ENCODE measurements at places on chromosomes 16 and 17.

- no peak for DNase-seq
Observed at GRCh38 chr17:66487121-66487520, 184.7 kb downstream of the PRKCA start.

DNA sequence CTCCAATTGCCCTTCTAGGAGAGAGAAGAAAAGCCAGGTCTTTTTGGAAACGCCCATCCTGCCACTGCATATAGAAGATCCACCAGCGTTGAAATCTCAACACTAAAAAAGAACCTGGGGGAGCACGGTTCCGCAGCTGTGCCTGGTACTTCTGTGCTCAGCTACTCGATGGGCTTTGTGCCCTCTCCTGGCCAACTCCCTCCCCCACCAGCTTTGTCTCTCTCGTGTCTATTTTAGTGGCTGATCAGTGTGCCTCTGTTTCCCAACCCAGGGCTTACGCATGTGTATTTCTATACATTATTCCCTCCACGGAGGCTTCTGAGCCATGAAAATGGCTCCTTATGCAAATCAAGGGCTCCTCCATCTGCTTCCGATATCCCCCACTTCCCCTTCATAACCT lies 83.5 kb downstream of the RBFOX3 start:
- no peak for DNase-seq

DNA sequence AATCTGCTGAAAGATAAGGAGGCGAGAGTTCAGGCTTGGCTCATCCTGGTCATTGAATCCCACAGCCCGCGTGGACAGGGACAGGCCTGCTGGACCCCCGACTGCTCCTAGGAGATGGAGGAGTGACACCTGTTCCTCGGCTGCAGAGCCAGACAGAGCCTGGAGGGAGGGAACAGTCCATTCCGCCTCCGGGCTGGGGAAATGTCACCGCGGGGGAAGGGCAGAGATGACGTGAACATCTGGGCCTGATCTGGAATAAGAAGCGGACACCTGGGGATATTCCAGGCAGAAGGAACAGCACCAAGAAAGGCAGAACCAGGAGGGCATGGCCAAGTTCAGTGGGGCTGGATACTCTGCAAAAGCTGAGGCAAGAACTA lies 1.5 kb downstream of the ZNF747 start:
- no peak for DNase-seq

- peak; percentile 21 for DNase-seq
Observed at GRCh38 chr17:78717431-78717980, 64.6 kb downstream of the CYTH1 start.

GRCh38 chr17:78154903-78155811 lies 9.0 kb downstream of the C17orf99 start:
- DNase-seq, result peak; percentile 8

- DNase-seq, result no peak
Observed at GRCh38 chr16:17828012-17828411, 357.3 kb upstream of the XYLT1 start.

DNA sequence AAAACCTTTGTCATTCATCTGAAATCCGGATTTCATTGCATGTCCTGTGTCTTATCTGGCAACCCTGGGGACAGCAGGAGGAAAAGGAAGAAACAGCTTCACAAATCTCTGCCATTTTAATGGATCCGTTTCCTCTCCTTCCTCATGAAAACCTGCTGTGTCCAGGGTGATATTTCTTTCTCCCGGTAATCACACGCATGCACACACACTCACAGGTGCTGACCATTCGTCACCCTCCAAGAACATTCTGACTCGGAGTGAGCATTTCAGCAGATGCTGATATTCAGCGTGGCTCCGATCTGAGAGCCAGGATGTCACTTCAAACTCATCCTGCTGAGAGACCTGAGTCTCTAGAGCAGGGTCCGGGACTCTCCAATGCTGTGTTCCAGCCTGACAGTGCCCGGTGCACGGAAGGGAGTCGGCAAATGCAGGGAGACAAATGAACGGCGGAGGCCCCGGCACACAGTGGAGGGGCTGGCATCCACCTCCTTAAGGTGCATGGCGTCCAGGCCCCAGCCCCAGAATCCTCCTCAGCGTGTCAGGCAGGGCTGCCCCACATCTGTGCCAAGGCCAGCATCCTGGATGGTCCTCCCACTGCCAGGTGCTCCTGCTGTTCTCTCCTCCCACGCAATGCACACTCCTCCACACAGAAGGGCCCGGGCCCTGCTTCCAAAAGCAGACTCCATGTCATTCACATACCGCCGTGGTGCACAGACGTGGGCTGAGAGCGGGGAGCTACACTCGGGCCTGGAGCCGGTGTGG lies 70.7 kb downstream of the RBFOX3 start:
- DNase-seq, result no peak

DNA sequence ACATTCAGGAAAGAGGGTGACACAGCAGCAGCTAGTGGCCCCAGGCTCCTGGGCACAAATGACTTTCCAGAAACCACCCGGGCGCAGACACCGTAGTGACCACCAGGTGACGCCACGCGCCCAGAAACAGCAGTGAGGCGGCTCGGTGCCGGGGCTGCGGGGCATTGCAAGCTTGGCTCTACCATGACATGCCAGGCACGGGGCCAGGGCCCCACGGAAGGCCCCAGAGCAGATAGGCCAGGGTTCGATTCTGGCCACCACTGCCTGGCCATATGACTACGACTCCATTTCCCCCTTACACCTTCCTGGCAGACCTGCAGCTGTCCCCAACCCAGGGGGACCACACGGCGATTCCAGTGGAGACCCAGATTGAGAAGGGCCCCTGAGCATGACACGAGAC lies 6.7 kb downstream of the RHBDF1 start:
- DNase-seq, result peak; percentile 58

GRCh38 chr16:84735849-84736586 lies 36.2 kb downstream of the USP10 start:
- no peak for DNase-seq

DNA sequence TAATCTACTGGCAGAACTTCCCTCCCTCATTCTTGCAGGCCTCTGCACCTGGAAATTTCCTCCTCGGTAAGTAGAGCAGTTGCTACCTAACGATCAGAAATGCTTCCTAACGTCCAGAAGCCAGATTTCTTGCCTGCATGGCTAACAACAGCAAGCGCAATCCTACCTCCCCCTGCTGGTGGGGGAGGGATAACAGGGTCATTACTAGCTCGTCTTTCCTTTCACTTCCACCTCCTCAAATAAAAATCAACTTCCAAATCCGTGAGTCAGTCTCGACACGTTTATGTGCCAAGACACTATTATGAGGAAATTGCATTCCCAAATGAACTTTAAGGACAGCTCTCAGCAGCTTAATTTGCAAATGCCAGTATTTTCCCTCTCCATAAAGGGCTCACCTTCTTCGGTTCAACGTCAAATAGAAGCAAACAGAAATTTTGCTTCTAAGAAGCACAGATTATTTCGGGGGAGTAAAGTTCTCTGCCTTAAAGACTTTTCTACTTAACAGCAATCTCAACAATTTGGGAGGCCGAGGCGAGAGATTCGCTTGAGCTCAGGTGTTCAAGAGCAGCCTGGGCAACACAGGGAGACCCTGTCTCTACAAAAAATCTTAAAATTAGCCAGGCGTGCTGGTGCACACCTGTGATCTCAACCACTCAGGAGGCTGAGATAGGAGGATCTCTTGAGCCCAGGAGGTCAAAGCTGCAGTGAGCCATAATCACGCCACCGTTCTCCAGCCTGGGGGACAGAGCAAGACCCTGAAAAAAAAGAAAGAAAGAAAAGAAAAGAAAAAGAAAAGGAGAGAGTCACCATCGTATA lies 188.6 kb upstream of the PSMD7 start:
- DNase-seq, result no peak

DNA sequence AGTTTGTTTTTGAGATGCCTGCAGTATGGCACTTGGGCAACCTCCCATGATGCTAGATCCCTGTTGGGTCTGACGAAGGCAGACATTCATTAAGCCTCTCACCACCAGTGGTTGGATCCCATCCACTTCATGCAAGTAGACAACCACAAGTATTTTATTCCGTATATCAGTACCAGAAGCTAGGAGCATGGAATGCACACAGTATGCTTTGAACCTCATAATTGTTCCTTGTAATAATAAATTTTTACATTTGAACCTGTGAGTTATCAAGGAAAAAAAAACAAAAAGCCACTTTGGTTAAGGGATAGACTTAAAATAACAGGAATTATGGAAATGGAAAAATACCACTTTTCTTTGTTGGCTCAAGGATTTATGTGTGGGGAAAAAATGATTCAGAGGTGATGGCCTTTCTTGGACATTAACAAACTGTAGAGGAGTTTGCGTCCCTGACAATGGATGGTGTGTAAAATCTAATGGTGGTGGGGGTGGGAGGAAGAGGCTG lies 107.1 kb upstream of the KCNJ16 start:
- peak; percentile 96 for DNase-seq

DNA sequence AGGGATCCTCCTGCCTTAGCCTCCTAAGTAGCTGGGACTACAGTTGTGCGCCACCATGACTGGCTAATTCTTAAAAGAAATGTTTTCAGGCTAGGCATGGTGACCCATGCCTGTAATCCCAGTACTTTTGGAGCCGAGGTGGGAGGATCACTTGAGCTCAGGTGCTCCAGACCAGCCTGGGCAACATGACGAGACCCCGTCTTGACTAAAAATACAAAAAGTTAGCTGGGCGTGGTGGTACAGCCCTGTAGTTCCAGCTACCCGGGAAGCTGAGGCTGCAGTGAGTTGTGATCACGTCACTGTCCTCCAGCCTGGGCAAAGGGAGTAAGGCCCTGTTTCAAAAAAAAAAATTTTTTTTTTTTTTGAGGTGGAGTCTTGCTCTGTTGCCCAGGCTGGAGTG lies 173.1 kb downstream of the SEC14L1 start:
- no peak for DNase-seq

Measured in kidney glomerular epithelial cell (primary cell).